ENCODE measurements at places on chromosomes 3 and 15. TPM values are rescaled to one million over a fixed set of nuclear protein-coding genes. Genes with fewer than 3 reads are reported as not detected.

DNA sequence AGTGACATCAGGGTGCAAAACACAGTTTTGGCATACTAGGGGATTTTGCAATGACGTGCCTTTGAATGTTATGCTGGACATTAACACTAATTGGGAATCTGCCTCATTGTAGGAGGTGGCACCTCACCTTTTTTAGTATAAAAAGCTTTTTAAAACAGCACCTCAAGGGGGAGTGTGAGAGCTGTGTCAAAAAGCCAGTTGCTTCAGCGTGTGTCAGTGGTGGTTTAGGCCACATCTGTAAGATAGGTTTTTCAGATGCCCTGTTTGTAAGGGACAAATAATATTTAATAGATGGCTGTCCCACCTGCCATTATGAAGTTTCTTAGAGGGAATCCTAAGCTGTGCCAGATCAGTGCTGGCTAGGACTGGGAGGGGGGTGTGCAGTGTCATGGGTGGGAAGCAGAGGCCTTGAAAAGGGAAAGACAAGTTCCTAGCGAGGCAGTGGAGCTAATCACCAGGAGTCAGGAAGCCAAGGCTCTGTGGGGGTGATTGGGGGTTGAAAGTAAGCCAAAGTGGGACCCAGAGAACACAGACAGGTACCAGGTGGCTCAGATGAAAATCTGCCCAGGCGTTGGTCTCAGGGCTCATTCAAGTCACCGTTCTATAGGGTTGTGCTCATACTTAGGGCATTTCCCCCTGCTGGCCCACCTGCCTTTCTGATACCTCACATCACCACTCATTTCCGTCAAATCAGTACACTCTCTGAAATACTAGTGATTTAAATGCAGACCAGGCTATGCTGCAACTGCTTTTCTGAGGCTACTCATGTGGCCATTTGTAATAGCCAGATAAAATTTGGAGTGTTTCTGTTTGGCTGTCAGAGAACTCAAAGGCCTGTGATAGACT lies 120.5 kb downstream of the BBX start:
- DNase-seq = no peak

GRCh38 chr3:194259982-194260766 lies 91.0 kb downstream of the CPN2 start:
- no peak for DNase-seq

GRCh38 chr3:18556503-18557135 lies 131.5 kb upstream of the SATB1 start:
- DNase-seq = peak; percentile 79

- DNase-seq = no peak
These were observed 214.7 kb upstream of the SGO1 start for GRCh38 chr3:20400686-20401085.

- DNase-seq = peak; percentile 89
These were observed 35.3 kb upstream of the KY start for GRCh38 chr3:134685929-134686802.

PLIN1 gene
- total RNA-seq = not detected

CELSR3 gene
- total RNA-seq = 3.8 TPM

GRCh38 chr15:31517711-31518110 lies 191.1 kb downstream of the KLF13 start:
- DNase-seq = no peak

RAB6B gene
- 0.51 TPM for total RNA-seq

All from HT1080 (cell line).